Activated T-helper 1 cell treated with anti-CD3 and anti-CD28 coated beads, Interleukin-12 subunit alpha, Interleukin-12 subunit beta, Interleukin-2, Interleukin-4 antibody, amounts not matched to agents 30 ng/mL and 10 ng/mL and 1 ng/mL, durations not matched to agents 14 hours and 24 hours and 36 hours (primary cell): ENCODE measurements at places on chromosomes 3 and 15. TPM values are rescaled to one million over a fixed set of nuclear protein-coding genes. Genes with fewer than 3 reads are reported as not detected.
A peak's percentile ranks its signal among the peaks of the same experiment; 100 is the strongest.

DNA sequence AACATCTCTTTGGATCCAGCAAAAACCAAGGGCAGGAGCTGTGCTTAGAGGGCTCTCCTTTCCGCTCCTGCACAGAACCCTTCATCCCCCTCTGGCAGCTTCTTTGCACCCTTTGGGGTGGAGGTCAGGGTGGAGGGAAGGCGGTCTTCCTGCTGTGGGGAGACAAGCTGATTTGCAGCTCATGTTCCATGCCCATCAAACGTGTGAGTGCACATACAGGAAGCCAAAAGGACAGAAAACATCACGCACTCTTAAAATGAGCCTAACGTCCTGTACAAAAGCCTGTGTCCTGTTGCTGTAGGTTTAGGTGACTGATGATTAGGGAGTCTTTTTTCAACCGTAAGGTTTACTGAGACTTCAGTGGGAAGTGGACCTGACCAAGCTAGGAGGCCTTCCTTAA is 195.2 kb downstream of the PLCL2 start:
- no peaks in the 10 kb centered on the region for H3K27me3 ChIP-seq
- H3K4me1 ChIP-seq = peaks cover 58% of the 10 kb centered on the region
- no peak overlapping the region for H3K4me3 ChIP-seq
- no peak for DNase-seq
- peaks cover 61% of the 10 kb centered on the region for H3K36me3 ChIP-seq

CCDC39 gene
- total RNA-seq = not detected in 2 replicates

DNA sequence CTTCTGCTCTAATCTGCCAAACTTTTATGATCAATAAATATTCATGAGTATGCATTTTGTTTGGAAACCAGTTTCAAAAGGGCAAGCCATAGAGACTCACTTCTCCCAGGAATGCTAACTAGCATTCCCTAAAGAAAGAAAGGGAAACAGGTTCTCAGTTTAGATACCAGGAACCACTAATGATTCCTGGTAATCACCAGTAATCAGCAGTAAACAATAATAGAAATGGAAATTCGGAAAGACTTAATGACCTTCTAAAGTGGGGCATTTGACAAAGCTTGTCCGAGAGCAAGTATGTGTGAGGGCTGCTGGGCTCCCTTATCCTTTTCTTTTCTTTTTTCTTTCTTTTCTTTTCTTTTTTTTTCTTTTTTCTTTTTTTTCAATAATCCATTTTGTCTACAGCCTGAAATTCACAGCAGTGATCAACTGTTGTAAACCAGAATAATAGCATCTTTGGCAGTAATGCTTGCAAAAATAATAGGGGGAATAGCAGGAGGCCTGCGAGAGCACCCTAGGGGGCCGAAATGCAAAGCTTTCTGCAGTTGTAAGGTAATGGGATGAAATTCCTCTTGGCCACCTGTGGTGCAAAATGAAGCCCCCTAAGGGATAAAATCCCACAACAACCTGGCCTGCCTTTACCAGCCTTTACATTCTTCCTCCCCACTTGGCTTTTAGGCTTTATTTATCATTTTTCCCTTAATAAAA is 253.2 kb downstream of the ZPLD1 start:
- no peak for DNase-seq
- H3K27me3 ChIP-seq = peaks cover under 1% of the 10 kb centered on the region
- no peak overlapping the region for H3K27ac ChIP-seq
- no peaks in the 10 kb centered on the region for H3K36me3 ChIP-seq
- no peak overlapping the region for H3K4me3 ChIP-seq
- H3K4me1 ChIP-seq = no peaks in the 10 kb centered on the region

DNA sequence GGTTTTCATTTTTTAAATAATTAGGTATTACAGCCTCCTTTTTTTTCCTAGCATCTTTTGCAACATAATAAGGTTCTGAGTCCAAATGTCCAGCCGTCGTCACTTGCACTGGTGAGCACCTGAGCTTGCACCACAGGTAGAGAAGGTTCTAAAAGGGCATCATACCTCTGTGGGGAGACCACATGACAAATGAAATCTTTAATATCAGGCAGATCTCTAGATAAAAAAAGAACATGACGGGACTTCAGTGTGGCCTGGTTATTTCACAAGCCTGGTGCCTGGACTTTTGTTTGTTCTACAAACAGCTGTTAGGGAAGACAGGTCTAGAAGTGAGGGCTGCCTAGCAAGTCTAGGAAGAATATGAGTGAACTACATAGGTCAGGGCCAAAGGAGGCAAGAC is 3.6 kb downstream of the ZBED2 start:
- H3K36me3 ChIP-seq = peaks cover 76% of the 10 kb centered on the region
- H3K27ac ChIP-seq = peak overlapping the region; percentile 99
- no peaks in the 10 kb centered on the region for H3K27me3 ChIP-seq
- peaks cover 69% of the 10 kb centered on the region for H3K4me1 ChIP-seq
- H3K4me3 ChIP-seq = peak overlapping the region; percentile 97

DNA sequence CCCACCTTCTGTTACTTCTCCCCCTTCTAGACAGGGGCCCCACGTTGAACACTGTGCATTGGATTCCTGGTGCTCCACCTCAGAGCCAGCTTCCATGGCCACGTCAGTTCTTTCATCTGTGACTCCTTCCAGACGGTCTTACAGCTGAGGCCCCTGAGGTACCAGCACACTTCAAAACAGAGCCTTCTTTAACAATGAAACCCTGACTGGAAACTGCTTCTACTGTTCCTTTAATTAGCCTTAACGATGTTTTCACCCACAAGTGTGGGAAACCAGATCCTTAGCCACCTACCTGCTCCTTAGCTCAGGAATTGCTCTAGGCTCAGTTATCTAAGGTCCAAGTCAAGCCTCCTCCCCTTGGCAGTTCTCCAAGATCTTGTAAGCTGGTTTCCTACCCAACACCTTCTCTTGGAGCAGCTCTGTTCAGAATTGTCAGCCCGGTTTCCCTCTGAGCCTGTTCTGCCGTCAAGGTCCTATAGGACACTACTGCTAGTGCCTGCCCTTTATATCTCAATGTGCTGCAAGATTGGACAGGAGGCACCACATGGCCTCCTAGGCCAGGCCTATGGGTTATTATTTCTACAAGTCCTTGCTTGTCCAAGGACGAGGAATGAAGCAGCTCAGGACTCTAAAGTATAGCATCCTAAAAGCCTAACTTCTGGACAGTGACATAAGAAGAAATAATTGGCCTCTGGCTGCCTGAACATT is 80.7 kb downstream of the FMN1 start:
- H3K4me1 ChIP-seq = no peaks in the 10 kb centered on the region
- no peak overlapping the region for H3K27ac ChIP-seq
- no peak for DNase-seq
- H3K4me3 ChIP-seq = no peak overlapping the region
- no peaks in the 10 kb centered on the region for H3K36me3 ChIP-seq
- peaks cover 2% of the 10 kb centered on the region for H3K27me3 ChIP-seq

DNA sequence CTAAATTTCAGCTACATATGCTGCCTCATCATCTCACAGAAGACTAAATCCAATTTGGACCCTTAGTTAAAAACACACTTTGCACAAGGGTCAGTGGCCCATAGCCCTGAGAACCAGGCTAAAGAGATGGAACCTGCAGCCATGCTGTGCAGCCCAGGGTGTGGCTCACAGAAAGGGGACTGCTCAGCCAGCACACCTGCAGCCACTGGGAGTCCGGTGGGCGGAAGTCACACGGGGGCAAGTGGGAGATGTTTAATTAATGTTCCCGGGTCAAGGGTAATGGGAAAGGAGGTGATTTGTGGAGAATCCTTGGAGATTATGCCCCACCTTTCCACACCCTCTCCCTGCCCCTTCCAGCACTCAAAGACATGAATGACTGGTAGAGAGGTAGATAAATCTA is 467.4 kb downstream of the EPHB1 start:
- H3K27me3 ChIP-seq = no peaks in the 10 kb centered on the region
- no peak for DNase-seq
- H3K27ac ChIP-seq = no peak overlapping the region
- no peaks in the 10 kb centered on the region for H3K36me3 ChIP-seq
